ENCODE measurements at places on chromosomes 12 and 14.

DNA sequence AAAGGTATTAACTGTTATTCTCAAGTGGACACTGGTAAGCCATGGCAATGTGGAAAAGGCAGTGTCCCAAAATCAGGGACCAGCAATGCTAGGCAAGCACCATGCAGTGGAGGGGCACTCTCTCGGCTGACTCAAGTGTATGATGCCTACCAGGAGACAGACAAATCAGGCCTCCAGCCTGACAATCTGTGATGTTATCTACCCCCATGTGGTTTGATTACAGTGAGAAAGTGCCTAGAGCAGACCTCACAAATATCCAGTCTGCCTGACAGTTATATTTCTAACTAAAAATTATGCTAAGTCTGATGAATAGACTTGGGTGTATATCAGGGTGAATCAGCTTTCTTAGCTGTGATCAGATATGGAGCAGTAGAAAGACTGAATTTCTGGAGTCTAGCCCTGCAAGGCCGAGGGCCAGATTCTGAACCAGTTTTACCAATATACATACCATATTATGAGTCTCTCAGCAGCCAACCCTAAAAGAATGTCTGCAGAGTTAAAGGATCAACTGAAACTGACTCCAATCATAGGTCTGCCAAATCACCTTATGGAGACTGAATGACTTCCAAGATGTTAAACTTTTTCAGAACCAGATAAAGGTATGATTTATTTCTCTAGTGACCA lies 3.2 kb downstream of the PLBD1 start:
- DNase-seq: no peak

DNA sequence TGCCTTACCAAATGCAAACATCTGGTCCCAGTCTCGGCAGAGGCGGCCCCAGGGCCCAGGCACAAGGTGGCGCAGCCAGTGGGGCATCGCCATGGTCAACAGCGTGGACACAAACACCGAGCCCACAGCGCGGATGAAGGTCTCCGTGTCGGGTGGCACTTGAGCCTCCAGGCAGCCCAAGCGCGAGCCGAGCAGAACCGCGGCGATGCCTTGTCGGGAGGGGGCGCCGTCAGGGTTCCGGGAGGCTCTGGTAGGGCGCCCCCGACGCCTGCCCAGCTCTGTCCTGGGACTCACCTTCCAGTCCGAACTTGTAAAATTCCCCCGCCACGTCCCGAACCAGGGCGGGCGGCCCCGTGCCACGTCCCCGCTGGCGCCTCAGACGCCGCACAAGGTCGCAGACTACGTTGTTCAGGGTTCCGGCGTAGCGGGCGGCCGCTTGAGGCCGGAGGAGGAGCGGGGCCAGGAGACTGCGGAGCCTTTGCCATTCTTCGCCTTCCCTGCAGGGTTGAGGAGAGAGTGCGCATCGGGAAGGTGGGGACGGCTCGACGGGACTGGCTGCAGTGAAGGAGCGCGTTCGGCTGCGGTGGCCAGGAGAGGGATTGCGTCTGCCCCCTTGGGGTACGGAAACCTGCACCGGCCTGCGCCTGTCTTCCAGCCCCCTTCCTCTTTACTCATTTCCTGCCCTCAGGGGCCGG lies 1.7 kb downstream of the CYP27B1 start:
- DNase-seq: no peak

DNA sequence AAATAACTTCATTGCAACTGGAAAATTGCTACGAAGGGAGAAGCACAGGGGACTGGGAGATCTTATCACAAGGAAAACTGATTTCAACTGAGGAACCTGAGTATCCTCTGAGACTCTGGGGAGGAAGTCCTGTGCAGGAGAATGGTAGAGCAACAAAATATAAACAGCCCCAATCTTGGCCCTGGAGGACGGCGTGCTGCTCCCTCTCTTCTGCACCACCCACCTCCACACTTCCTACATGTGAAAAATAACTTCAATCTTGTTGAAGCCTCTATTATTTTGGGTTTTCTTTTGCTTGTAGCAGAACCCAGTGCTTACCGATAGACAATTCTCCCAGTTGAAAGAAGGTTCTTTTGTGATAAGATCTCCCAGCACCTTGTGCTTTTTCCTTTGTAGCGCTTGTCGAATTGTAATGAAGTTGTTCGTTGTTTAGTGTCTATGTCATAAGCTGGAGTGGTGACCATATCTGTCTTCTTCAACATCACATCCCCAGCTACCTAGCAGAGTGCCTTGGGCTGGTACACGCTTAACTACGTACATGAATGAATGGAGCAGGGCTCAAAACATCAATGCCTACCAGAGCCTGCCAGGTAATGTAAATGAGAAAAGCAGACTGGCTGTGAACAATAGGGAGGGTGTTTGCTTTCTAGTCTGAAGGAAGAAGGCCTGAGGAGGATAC lies 2.8 kb upstream of the CD4 start:
- DNase-seq: no peak

DNA sequence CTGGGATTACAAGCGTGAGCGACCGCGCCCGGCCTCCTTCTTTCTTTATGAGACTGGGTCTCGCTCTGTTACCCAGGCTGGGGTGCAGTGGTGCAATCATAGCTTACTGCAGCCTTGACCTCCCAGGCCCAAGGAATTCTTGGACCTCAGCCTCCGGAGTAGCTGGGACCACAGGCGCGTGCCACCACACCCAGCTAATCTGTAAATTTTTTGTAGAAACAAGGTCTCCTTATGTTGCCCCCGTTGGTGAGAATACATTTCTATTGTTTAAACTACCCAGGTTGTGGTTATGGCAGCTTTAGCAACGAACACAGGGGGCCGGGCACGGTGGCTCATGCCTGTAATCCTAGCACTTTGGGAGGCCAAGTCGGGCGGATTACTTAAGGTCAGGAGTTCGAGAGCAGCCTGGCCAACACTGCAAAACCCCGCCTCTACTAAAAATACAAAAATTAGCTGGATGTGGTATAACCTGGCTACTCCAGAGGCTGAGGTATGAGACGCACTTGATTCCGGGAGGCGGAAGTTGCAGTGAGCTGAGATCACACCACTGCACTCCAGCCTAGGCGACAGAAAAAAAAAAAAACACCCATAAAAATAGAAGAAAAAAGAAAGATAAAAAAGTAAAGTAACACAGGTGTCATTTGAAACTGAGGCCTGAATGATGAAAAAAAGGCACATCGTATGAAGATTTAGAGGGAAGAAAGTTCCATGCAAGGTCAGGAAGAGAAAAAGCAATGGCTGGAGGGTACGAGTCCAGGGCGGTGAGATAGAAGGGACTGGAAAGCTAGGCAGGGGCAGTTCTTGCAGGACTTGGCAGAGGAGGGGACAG lies 977 bp upstream of the TMEM120B start:
- DNase-seq: no peak

GRCh38 chr12:68620519-68621471 lies 10.1 kb downstream of the RAP1B start:
- DNase-seq: no peak

DNA sequence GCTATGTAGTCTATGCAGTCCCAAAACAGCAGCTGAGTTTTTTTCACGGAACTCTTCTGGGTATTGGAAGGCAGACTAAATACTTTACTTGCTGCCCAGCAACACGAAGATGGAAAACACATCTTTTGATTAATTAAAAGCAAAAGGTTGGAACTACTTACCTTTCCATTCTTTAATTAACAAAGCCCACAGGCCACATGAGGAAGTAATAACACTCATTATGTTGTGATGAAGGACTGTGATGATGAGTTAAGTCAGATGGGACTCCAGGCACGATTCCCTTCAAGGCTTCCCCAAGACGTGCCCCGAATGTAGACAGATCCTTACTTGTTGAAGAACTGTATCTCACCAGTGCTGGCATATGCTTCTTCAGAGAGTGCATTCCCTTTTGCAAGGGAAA lies 129.0 kb downstream of the WIF1 start:
- DNase-seq: no peak

DNA sequence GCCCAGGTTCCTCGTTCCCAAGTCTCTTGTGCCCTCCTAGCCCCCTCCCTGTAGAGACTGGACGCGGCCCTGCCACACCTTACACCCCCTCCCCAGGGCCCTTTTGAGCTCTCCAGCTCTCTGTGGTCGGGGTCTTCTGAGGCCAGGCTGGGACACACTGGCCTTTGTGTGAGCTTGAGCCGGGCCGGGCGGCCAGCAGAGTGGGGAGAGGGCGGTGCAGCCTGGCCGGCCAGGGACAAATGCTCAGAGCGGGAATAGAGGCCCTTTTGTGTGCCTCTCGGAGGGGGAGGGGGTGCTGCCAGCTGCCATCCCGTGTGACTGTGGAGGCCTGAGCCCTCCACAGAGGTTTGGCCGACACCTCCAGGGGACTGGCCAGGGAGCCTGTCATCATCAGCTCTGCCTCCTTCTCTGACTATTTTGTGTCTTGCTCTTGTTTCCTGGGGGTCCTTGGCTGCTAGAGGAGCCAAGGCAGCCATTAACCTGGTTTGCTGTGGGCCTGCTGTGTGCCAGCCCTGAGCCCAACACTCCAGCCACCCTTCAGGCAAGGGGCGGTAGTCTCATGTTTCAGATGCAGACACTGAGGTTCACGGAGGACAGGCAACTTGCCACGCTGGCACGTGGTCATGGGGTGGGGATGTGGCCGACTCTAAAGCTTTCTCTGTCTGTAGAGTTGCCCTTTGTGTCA lies 13.6 kb downstream of the FAM222A start:
- no peak for DNase-seq

DNA sequence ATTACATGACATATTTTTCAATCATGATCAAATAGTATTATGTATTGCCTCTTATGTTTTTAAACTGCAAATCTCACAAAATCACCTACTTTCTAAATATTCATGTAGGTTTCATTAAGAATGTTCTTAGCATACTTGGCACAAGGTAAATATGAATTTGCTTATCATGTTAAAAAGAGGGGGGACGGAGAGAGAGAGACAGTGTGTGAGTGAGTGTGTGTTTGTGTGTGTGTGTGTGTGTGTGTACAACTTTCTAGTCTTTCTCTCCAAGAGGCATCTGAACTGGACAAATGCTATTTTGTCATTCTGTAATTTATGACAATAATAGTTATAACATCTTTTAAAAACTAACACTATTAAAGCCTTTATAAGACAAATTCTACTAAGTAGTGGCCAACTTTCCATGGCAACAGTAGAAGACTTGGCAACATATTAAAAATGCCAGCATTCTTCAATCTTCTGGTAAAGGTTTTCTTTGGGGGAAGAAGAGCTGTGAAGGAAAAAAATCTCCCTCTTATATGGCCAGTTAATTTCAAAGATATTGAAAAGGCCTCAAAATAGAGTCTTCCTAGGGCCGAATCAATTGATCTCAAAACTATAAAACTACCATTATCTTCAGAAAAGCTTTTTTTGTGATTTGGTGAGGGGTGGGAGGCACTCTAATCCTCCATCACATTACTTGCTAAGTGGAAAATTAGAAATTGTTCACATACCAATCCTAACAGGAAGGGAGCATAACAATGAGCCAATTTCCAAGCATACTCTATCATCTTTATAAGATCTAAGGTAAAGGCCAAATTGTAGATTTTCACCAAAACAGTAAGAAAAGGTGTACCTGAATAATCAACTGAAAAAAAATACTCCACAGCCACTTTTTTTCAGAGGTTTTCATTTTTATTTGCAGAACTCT lies 28.2 kb downstream of the CDK17 start:
- DNase-seq: no peak

- DNase-seq: no peak
Measured at GRCh38 chr12:104840262-104840661, 117.8 kb downstream of the SLC41A2 start.

DNA sequence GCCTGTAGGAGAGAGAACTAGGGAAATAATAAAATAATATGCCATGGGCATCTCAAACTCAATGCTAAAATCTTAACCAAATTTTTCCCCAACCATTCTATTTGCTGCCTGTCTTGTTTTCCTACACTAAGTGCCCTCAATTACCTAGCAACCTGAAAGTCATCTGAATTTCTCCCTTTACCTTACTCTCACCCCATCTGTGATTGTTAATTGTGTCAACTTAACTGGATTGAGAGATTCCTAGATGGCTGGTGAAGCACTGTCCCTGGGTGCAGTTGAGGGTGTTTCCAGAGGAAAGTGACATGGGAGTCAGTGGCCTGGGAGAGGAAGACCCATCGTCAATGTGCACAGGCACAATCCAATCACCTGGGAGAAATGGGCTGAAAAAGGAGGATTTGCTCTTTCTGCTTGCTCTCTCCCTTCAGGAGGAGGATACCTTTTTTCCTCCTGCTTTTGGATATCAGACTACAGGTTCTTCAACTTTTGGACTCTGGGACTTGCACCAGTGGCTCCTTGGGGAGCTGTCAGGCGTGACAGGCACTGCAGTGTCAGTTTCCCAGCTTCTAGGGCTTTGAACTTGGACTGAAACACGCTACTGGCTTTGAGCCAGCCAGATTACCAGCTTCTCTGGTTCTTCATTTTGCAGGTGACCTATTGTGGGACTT lies 100.1 kb downstream of the PPP1R12A start:
- no peak for DNase-seq

- no peak for DNase-seq
Measured at GRCh38 chr14:61140872-61141271, 140.3 kb downstream of the TMEM30B start.

- no peak for DNase-seq
Measured at GRCh38 chr14:54709444-54709843, 142.5 kb downstream of the SAMD4A start.

GRCh38 chr12:62760779-62761178 lies 174.2 kb downstream of the PPM1H start:
- DNase-seq: no peak

- no peak for DNase-seq
Measured at GRCh38 chr14:61484031-61484430, 162.7 kb downstream of the PRKCH start.

- no peak for DNase-seq
Measured at GRCh38 chr12:68281322-68282077, 28.1 kb upstream of the IL22 start.

DNA sequence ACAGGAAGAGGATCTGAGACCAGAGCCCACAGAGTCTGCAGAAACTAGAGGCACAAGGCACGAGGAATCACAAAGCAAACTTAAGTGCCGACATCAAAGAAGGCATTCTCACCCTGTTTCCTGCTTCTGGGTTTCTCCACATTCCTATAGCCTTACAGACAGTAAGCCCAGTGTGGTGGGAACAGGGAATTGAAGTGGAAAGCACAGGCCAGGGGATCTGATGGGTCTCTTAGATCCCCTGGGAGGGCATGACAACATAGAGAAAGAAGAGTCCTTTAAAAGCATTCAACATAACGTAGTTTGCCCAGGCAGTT lies 75.6 kb upstream of the FRMD6 start:
- no peak for DNase-seq

GRCh38 chr12:68158432-68158831 lies 1.1 kb downstream of the IFNG start:
- DNase-seq: no peak

DNA sequence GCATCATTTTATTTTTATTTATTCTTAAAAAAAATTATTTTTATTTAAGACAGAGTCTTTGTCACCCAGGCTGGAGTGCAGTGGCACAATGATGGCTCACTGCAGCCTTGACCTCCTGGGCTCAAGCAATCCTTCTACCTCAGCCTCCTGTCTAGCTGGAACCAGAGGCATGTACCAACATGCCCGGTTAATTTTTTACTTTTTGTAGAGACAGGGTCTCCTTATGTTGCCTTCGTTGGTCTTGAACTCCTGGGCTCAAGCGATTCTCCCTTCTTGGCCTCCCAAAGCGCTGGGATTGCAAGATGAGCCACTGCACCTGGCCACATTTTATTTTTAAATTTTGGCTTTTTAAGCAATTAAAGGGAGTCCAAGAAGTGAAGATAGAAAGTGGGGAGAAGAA lies 21.4 kb downstream of the TTC6 start:
- DNase-seq: no peak

GRCh38 chr14:61864329-61864898 lies 102.2 kb downstream of the SNAPC1 start:
- no peak for DNase-seq

- no peak for DNase-seq
Measured at GRCh38 chr12:106123551-106124081, 15.1 kb downstream of the NUAK1 start.
